ENCODE measurements at places on chromosomes 3 and 15.

GRCh38 chr15:82901114-82901805 is 51.3 kb downstream of the HOMER2 start:
- no peak overlapping the region for H3K27ac ChIP-seq
- H3K4me1 ChIP-seq = no peaks in the 10 kb centered on the region
- H3K27me3 ChIP-seq = no peaks in the 10 kb centered on the region
- no peak for DNase-seq
- H3K36me3 ChIP-seq = no peaks in the 10 kb centered on the region

- H3K36me3 ChIP-seq = no peaks in the 10 kb centered on the region
- no peak overlapping the region for H3K4me3 ChIP-seq
- H3K27ac ChIP-seq = no peak overlapping the region
- no peaks in the 10 kb centered on the region for H3K4me1 ChIP-seq
- peaks cover 2% of the 10 kb centered on the region for H3K27me3 ChIP-seq
Observed at GRCh38 chr3:8738639-8739038, 5.0 kb downstream of the CAV3 start.

DNA sequence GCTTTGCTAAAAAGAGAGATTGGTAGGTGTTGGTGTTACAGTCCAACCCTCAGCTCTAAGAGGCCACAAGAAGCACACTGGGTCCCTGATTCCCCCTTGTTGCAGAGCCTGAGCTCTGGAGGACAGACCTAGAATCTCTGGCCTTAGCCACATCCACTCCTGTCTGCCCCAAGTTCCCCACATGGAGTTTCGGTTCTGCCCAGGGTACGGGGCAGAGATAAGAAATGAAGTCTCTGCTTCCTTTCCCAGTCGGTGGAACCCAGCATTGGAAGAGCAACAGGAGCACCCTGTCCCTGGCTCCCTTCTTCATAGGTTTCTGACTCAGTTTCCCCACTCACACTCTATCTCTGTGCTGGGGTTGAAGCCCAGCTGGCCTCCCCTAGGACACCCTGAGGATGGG is 13.2 kb downstream of the PRR23E start:
- DNase-seq = no peak
- no peaks in the 10 kb centered on the region for H3K36me3 ChIP-seq
- no peak overlapping the region for H3K27ac ChIP-seq
- no peaks in the 10 kb centered on the region for H3K4me1 ChIP-seq

GRCh38 chr3:32240159-32240545 is 1.7 kb downstream of the CMTM8 start:
- H3K4me3 ChIP-seq = peak overlapping the region; percentile 90
- no peaks in the 10 kb centered on the region for H3K27me3 ChIP-seq
- peaks cover 8% of the 10 kb centered on the region for H3K36me3 ChIP-seq
- peaks cover 79% of the 10 kb centered on the region for H3K4me1 ChIP-seq
- no peak overlapping the region for H3K27ac ChIP-seq

- DNase-seq = no peak
- H3K27me3 ChIP-seq = no peaks in the 10 kb centered on the region
- no peak overlapping the region for H3K4me3 ChIP-seq
- H3K4me1 ChIP-seq = peaks cover 4% of the 10 kb centered on the region
- no peaks in the 10 kb centered on the region for H3K36me3 ChIP-seq
- H3K27ac ChIP-seq = no peak overlapping the region
Observed at GRCh38 chr3:194407423-194407822, 8.4 kb upstream of the GP5 start.

DNA sequence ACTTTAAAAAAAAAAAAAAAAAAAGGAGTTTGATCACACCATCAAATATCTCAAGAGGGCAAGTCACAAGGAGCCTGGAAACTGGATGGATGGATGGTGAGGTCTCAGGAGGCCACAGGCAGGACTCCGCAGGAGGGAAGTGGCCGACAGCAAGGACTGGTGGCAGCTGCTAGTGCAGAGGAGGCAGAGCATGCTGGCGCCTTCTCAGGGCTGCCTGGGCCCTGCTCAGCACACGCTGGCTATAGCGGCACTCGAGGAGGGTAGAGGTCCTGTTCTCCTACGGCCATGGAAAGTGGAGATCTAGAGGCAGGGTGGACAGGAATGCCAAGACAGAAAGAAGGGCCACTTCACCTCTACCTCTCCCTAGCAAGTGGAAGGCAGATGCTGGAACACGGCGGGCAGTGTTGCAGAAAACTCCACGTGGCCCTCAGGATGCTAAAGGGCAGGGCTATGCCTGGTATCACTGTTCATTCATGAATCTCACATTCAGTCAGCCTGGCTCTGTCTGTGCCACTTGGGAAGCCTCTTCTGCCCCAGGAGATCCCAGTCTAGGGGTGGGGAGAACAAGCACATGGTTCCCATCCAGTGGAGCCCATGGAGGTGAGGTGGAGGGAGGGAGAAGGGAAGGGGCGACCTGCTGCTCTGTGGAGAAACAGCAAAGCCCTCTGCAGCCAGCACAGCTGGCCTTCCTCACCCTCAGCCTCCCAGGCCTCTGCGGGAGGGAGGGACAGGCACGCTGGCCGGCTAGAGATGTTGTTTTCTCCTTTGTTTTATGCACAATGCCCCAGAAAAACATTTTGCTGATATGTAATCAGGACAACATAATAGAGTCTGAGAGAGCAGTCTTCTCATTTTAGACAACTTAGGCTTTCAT is 71.0 kb downstream of the OXNAD1 start:
- peak overlapping the region; percentile 93 for H3K27ac ChIP-seq
- no peak overlapping the region for H3K4me3 ChIP-seq
- peaks cover 31% of the 10 kb centered on the region for H3K36me3 ChIP-seq
- no peaks in the 10 kb centered on the region for H3K27me3 ChIP-seq
- no peak for DNase-seq

- no peaks in the 10 kb centered on the region for H3K36me3 ChIP-seq
- H3K27me3 ChIP-seq = no peaks in the 10 kb centered on the region
- H3K27ac ChIP-seq = no peak overlapping the region
- H3K4me3 ChIP-seq = no peak overlapping the region
Observed at GRCh38 chr3:77147836-77148578, 108.1 kb downstream of the ROBO2 start.

DNA sequence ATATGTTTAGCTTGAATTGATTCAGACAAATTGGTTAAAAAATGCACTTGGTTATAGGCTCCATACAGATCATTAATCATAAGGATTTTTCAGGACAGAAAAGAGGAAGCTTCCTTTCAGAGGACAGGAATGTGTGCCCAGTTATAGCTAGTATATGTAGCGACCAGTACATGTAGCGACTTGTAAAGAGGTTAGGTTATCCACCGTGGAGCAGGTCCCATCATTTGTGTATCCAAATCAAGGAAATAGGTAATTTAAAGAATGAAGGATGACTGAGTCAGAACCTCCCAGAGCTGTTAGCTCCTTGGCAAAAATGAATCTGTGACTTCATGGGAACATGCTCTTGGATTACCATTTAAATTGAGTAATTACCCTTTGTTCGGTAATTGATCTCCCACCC is 15.8 kb upstream of the P2RY12 start:
- no peaks in the 10 kb centered on the region for H3K27me3 ChIP-seq
- no peaks in the 10 kb centered on the region for H3K4me1 ChIP-seq
- H3K27ac ChIP-seq = no peak overlapping the region
- DNase-seq = no peak
- no peak overlapping the region for H3K4me3 ChIP-seq
- no peaks in the 10 kb centered on the region for H3K36me3 ChIP-seq

- H3K4me1 ChIP-seq = peaks cover 67% of the 10 kb centered on the region
- no peak overlapping the region for H3K4me3 ChIP-seq
- DNase-seq = no peak
Observed at GRCh38 chr15:80106051-80106450, 46.6 kb downstream of the ZFAND6 start.

DNA sequence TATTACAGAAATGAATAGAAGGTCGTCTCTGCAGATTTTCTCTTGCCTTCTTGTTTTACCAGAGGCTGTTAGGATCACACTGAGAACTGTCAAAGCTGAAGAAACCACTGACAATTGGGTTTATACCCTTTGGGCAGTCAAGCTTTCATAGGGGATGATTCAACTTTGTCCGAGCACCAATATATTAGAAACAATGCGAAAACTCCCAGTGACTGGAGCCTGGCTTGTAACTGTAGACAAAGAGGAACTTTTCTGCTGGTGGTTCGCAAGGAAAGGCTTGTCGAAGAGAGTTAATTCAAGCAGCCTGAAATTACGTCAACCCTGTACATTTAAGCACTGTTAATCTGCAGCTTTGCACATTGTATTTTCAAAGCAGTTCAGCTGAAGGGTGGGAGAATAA is 193.2 kb upstream of the ZNF385D start:
- no peak overlapping the region for H3K27ac ChIP-seq
- H3K36me3 ChIP-seq = no peaks in the 10 kb centered on the region
- H3K4me1 ChIP-seq = no peaks in the 10 kb centered on the region

DNA sequence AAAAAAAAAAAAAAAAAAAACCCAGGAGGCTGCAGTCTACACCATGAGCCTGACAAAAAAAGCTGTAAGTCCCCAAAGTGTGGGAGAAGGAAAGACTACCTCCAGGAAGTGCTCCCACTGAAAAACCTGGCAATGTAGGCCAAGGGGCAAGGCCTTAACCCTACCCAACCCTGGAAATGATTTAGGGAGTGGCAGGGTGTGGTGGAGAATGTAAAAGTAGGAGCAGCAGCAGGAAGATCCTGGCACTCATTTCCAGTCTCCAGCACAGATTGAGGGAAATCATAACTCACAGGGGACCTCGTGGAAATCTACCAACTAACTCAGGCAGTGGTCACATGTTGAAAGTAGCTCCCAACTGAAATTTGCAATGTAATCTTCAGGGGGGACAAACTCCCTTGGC is 839.5 kb downstream of the EPHA3 start:
- H3K27me3 ChIP-seq = no peaks in the 10 kb centered on the region
- H3K36me3 ChIP-seq = no peaks in the 10 kb centered on the region
- no peak overlapping the region for H3K27ac ChIP-seq
- no peak for DNase-seq
- no peaks in the 10 kb centered on the region for H3K4me1 ChIP-seq

DNA sequence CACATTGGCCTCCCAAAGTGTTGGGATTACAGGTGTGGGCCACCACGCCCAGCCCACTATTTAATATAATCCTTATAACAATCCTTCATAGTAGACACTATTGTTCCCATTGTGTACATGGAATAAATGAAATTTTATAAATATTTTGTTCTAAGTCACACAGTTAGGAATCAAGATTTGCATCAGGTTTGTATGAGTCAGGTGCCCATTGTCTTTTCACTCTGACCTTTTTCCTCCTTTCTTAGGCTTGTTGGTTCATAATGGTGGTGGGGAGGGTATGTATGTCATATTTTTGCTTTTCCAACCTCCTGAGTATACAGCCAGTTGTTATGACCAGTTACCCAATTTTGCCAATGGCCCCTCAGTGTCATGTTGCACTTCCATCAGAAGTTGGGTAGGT is 18.0 kb upstream of the SLC30A4 start:
- DNase-seq = no peak
- no peaks in the 10 kb centered on the region for H3K36me3 ChIP-seq
- no peak overlapping the region for H3K4me3 ChIP-seq
- H3K27ac ChIP-seq = no peak overlapping the region

DNA sequence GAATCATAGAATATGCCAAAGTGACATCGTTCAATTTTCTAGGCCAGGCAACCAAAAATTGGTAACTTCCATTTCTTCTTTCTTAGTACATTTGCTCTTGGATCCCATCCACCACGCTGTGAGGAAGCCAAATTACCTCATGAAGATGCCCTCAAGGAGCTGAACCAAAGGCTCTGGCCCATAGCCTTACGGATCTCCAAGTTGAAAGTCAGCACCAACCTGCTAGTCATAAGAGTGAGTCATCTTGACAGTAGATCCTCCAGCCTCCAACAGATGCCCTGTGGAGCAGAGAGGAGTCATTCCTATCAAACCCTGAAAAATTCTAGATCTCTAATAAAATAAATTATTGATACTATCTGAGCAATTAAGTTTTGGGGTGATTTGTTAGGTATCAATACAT is 322.5 kb upstream of the COL8A1 start:
- no peaks in the 10 kb centered on the region for H3K4me1 ChIP-seq
- DNase-seq = no peak
- no peak overlapping the region for H3K27ac ChIP-seq
- H3K27me3 ChIP-seq = no peaks in the 10 kb centered on the region
- no peak overlapping the region for H3K4me3 ChIP-seq

GRCh38 chr3:133401374-133402135 is 1.7 kb downstream of the BFSP2 start:
- H3K4me1 ChIP-seq = no peaks in the 10 kb centered on the region
- no peak for DNase-seq
- no peak overlapping the region for H3K4me3 ChIP-seq
- H3K27me3 ChIP-seq = no peaks in the 10 kb centered on the region

DNA sequence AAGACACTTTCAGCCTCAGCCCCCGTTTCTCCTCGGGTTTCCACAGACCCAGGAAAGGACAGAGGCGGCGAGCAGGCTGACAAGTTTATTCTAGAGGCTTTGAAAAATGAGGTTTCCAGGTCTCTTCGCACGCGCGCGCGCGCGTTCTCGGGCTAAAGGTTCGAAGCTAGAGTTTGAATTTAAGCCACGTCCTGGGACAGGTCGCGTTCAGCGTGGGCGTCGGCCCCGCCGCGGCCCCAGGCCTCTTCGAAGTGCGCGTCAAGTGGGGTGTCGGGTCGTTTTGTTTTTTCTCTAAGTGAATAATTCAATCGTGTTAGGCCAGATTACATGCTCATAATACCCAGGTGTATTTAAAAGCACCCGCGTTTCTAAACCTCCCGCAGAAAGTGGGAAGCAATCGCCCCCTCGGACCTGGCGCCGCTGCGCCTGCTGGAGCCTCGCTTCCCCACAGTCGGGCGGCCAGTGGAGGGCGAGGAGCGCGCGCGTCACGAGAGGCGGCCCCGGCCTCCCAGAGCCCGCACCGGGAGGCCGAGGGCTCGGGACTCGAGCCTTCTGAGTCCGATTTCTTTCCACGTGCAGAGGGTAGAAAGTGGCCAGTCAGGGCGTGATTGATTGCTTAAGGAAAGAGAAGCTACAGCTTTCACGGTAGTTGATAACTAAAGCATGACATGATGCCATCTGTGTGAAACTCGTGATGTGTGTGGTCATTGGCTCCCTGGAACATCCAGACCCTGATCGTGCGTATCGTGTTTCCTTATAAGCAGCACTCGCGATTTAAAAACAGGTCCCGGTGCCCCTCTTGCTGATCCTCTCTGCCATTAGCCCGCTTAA is 15.8 kb upstream of the SOX2 start:
- no peak for DNase-seq
- no peak overlapping the region for H3K27ac ChIP-seq
- peaks cover 33% of the 10 kb centered on the region for H3K36me3 ChIP-seq

DNA sequence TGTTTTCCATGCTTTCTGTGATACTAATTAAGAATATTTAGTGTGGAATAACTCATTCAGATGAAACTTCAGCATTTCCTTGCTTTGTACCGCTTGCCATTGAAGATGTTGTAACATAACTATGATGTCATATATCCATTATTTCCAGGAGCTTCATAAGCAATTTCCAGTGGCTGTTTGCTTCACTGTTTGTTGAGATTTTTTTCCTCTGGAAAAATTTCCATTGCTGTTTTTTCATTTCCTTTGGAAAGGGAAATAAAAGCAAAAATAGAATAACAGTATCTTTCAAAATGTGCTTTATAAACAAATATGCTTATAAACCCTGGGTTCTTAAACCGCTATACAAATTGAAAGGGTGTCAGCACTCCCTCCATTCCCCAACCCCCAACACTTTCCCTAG is 319.6 kb upstream of the SEMA6D start:
- H3K4me3 ChIP-seq = no peak overlapping the region
- no peak overlapping the region for H3K27ac ChIP-seq
- peaks cover 9% of the 10 kb centered on the region for H3K27me3 ChIP-seq
- no peaks in the 10 kb centered on the region for H3K4me1 ChIP-seq

- H3K4me3 ChIP-seq = no peak overlapping the region
- H3K27ac ChIP-seq = no peak overlapping the region
Observed at GRCh38 chr3:134419214-134419959, 45.1 kb upstream of the AMOTL2 start.

Data from naive thymus-derived CD8-positive, alpha-beta T cell (primary cell).